Fibroblast of skin of right biceps (primary cell): ENCODE measurements at places on chromosomes 6 and 20.

DNA sequence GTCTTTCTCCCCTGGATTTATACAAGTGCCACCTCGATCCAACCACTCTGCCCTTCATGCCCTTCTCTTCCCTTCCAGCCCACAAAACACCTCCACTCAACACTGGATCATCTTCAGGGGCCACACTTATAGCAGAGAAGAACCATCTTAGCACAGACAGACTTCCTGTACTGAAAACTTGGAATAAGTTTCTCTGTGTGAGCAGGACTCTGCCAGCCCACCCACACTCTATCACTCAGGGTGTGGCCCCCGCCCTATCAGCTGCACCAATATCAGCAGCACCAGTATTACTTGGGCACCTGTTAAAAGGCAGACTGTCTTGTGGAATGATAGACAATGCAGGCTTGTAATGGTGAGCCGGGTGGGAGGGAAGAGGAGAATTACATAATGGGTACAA is 86.7 kb downstream of the SCML4 start:
- no peak for DNase-seq

DNA sequence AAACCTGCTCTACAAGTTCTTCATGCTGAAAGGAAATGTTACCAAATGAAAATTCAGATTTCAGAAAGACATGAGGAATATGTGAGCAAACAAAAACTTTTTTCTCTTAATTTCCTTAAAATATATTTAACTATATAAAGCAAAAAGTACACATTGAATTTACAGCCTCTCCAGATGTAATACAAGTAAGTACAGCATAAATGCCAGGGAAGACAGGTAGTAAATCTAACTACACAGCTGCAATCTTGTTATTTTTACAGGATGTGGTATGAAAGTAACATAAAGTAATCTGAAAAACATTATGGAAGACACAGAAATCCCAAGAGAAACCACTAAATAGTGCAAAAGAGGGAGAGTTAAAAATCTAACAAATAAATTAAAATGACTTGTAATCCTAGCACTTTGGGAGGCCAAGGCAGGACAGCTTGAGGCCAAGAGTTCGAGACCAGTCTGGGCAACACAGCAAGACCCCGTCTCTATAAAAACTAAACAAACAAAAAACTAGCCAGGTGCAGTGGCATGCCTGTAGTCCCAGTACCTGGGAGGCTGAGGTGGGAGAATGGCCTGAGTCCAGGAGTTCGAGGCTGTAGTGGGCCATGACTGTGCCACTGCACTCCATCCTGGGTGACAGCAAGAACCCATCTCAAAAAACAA is 50.7 kb downstream of the FAM8A1 start:
- no peak for DNase-seq

DNA sequence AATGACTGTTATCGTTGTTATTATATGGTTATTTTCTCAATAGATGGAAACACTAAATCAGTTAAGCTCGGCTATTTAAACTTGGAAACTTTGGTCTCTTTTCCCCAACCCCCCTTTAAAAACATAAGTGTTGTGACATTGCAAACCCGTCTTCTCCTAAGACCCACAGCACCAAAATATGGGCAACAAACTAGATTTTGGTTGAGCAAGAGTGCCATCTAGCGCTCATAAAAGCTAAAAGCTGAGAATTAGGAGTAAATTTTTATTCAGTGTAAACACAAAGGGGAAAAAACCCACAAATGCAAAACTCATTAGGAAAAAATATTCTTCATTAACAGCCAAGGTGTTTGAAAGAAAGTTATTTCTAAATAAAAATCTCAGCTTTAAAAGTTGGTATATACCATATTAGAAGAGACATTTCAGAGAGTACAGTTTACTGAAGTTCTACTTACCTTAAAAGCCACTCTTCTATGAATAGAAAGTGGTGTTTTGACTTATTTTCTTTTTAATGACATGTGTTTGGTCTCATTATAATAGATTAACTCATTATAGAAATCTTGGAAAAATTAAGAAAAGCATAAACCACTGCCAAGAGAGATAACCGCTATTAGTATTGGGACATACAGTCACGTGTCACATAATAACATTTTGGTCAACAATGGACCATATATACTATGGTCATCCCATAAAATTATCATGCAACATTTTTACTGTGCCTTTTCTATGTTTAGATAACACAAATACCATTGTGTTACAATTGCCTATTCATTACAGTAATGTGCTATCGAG is 21.1 kb downstream of the SESN1 start:
- DNase-seq, result peak; percentile 69

DNA sequence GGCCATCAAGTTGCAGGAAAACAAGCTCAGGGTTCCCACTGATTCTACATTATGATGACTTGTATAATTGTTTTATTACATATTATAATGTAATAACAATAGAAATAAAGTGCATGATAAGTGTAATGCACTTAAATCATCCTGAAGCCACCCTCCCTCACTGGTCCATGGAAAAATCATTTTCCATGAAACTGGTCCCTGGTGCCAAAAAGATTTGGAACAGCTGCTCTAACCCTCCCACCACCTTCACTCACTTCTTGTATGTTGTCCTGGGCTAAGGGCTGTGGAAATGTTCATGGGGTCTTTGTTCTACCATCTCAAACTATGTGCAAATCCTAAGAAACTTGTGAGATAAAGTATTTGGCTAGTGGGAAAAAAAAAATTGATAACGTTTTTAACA is 133.8 kb downstream of the LRRC1 start:
- no peak for DNase-seq

DNA sequence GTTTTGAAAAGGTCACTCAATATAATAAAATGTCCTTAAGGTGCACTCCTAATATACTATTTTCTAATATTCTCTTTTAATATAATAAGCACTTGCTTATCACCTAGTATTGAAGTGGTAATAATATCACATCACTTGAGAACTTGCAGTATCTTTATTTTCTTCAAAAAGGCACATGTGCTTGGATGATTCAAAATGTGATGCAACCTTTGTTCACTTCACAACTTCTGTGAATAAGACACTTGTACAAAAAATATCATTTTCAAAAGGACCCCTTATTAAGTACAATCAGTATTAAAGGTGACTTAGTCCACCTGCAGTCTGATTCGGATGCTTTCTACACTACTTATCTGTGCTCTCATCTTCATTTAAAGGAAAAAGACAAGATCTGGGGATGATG is 3.4 kb downstream of the PRELID3B start:
- no peak for DNase-seq

GRCh38 chr6:28565823-28566526 is 40.3 kb downstream of the GPX5 start:
- no peak for DNase-seq

DNA sequence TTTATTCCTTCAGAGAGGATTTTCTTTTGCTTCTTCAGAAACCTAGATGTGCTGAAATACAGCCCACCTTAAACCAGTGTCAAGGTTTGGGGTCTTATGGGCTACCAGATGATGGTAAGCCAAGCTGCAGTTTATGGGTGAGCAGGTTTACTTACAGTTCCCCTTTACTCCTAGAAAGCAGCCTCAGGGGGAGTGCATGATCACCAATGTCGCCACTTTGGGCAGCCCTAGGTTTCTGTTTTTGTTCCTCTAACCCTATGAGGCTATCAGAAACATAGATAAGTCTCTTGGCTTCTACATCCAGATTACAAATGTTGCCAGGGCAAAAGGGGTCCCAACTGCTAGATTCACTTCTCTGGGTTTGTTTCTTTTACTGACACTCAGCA is 67.2 kb downstream of the TRIM27 start:
- DNase-seq, result no peak

DNA sequence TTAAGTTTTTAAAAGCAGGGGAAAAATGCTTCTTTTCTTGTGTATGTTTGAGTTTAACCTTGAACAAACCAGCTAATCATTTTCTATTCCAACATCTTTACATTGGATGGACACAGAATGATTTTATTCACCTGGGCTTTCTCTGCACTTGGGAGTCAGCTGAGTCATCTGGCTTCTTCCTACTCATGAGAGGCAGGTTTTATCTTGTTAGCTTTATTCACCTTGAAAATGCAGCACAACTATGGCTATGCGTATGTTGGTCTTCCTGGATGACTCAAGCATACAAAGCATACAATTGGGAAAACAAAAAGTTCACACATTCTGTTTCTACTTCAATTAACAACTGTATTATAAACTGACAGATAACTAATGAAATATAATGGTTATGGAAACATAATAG is 737.7 kb downstream of the FRK start:
- DNase-seq, result no peak

GRCh38 chr6:44090465-44090864 is 36.8 kb downstream of the MRPL14 start:
- DNase-seq, result no peak

DNA sequence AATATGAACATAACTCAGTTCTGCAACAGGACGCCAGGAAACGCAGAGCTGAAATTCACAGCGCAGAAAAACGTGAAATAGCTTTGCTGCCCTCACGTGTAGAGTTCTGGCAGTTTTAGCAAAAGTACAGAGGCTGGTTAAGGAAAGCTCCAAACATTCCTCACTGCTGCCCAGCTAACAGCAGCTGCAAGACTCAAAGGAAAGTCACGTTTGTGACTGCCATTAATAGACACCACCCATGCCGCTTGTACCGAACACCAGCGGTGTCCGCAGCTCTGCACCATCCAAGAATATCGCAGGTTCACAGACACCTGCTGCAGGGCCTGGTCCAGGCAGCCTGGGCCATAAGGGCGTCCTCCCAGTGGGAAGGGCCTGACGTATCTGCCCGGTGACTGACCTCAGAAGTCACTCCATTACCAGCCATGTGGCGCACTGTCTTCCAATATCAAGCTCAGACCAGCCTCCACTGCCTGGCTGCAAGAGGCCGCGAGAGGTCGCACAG is 61.4 kb downstream of the WDR27 start:
- peak; percentile 45 for DNase-seq

DNA sequence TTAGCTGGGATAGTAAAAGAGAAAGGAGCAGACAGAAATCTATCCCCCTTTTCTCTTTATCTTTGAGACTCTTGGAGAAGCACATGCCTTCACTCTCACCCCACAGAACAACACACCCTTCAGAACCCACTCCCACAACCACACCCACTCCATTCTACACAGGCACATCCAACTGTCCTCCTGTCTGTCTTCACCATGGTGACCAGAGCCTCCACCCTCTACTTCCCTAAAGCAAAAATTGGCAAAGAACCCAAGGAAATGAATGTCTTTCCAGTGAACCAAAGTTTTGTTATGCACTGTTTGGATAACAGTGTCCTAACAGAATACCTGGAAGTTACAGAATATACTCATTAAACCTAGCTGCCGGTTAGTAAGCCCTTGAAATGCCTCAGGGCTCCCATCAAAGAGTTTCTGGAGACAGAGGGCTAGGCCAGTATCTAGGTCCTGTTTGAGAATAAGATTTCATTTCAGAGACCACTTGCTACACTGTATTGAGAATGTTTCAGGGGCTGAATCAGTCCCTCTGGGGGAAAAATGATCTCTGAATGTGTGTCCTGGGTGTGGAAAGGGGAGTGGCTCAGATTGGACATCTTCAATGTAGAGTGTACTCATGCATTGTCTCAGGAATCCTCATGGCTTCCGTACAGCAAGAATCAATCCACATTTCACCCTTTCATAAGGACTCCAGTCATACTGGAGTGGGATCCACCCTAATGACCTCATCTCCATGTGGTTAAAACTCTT is 101.1 kb downstream of the LY86 start:
- peak; percentile 84 for DNase-seq

GRCh38 chr6:128311944-128312570 is 208.3 kb downstream of the PTPRK start:
- DNase-seq, result no peak

GRCh38 chr20:43472671-43473380 is 15.1 kb downstream of the SRSF6 start:
- DNase-seq, result no peak

- no peak for DNase-seq
These were observed 65.0 kb upstream of the VSTM2L start for GRCh38 chr20:37837924-37838323.

- no peak for DNase-seq
These were observed 85.0 kb upstream of the LOC128125822 start for GRCh38 chr6:63487103-63487813.
